ENCODE measurements at places on chromosomes 2 and 18.

DNA sequence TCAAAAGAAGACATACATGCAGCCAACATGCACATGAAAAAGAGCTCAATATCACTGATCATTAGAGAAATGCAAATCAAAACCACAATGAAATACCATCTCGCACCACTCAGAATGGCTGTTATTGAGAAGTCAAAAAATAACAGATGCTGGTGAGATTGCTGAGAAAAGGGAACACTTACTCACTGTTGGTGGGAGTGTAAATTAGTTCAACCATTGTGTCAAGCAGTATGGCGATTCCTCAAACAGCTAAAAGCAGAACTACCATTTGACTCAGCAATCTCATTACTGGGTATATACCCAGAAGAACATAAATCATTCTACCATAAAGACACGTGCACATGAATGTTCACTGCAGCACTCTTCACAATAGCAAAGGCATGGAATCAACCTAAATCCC, 95.5 kb upstream of the XIRP2 start:
- no peak for DNase-seq

DNA sequence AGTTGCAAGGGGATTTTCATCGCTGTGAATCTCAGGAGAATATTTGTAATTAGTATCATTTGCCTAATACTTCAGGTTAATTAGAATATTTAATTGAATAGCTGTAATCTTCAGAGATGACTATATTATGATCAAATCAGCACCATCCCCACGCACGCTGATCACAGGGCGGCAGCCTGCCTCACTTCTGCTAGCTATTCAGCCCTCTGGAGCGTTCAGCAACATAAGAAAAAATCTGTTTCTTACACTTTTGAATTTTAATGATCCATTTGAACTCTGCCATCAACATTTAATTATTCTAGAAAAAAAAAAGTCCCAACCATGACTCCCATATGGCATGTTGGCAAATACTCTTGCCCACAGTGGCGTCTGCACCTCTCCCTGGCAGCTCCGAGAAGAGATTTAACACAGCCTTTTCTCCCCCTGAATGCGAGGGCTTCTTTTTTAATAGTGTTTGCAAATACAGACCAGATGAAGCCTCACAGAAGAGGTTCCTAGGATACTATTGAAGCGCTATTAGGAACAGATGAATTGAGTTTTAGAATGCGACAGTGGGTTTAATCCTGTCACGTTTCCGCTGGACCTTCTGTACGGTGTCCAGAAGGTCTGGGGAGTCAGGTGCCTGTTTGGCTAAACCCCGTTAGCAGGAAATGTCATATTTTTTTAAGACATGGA, 731.9 kb upstream of the SALL3 start:
- DNase-seq: no peak

DNA sequence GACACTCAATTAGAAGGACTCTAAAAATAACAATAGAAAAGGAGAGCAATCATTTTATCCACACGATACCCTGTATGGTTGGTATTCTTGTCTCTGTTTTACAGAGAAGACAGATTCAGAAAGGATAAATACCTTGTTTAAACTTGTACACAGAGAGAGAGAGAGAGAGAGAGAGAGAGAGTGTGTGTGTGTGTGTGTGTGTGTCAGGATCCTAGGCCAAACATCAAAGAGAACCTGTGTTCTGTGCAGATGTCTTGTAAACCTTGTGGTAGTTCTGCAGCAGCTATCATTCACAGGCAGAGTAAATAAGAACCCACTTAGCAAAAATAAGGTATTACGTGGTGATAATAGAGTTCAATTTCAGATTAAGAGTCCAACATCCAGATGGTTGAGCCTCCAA, 4.3 kb upstream of the CRIM1 start:
- no peak for DNase-seq

GRCh38 chr2:1421731-1422130, 8.5 kb downstream of the TPO start:
- DNase-seq: no peak

- peak; percentile 77 for DNase-seq
These were observed 121.1 kb downstream of the ACOXL start for GRCh38 chr2:110853516-110853915.

- DNase-seq: no peak
These were observed 10.0 kb downstream of the ATOH8 start for GRCh38 chr2:85763831-85764230.

GRCh38 chr18:49838381-49838780, 25.0 kb upstream of the ACAA2 start:
- DNase-seq: no peak

DNA sequence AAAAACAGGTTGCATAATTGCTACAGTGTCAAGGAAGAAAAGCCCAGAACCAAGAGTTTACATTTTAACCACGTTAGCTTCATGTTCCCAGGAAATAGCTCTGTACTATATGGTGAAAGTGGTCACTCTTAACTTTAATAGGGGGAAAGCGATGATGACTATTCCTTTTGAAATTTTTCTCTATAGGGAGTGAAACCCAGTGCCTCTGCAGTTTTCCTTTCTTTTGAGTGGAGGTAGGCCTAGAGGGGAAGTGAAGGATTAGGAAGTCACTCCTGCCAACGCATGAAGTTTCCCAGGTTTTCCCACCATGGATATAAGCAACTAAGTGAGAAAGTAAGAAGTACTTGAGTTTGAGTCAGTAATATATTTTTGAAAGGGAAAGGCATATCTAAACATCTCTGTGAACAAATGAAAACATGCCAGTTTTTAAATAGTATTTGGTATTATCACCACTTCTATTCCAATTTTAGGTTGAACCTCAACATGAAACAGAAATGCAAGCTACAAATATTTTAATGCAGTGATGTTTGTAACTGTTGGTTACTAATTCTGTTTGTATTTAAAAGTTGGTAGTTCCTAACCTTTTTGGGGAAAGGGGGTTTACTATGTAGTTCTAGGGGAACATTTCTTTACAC, 91.9 kb downstream of the VRK2 start:
- no peak for DNase-seq

DNA sequence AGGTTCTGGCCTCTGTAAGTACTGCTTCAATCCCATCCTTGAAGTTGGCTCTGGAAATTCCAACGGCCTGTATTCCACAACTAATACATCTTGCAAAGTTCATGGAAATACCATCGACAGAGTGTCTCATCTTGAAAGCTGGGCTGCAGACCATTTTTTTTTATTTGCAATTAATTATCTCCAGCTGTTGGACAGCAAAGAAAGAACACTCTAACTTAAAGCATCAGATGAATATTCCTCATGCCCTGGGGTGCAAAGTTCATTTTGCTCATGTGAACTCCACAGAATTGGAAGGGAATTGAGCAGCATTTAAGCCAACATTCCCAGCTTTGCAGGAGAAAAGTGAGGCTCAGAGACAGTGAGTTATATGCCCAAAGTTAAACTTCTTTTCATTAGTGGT, 96.5 kb upstream of the PIEZO2 start:
- DNase-seq: no peak

DNA sequence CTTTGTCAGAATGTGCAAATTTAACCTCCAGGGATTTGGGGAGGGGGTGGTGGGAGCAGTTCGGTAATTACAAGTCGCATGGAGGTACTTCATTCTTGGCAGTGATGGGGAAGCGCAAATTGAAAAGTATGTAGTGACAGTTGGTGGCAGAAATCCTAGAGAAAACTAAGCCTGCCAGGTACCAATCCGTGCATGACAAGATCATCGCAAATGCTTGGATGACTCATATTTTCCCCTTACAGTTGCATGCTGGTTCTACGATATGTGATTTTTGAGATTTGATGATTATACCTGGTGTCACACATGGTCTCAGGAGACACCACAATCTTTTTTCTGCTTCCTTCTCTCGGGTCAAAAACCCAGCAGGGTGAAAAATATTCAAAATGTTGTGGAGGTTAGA, 479.7 kb upstream of the ID2 start:
- DNase-seq: no peak

- DNase-seq: no peak
These were observed 822 bp upstream of the GPD2 start for GRCh38 chr2:156435396-156435717.

- DNase-seq: no peak
These were observed 10.1 kb downstream of the LMAN2L start for GRCh38 chr2:96729748-96730147.

GRCh38 chr2:84899304-84900204, 5.9 kb upstream of the TMSB10 start:
- DNase-seq: no peak

- DNase-seq: no peak
These were observed 9.5 kb downstream of the HK2 start for GRCh38 chr2:74843433-74843832.

DNA sequence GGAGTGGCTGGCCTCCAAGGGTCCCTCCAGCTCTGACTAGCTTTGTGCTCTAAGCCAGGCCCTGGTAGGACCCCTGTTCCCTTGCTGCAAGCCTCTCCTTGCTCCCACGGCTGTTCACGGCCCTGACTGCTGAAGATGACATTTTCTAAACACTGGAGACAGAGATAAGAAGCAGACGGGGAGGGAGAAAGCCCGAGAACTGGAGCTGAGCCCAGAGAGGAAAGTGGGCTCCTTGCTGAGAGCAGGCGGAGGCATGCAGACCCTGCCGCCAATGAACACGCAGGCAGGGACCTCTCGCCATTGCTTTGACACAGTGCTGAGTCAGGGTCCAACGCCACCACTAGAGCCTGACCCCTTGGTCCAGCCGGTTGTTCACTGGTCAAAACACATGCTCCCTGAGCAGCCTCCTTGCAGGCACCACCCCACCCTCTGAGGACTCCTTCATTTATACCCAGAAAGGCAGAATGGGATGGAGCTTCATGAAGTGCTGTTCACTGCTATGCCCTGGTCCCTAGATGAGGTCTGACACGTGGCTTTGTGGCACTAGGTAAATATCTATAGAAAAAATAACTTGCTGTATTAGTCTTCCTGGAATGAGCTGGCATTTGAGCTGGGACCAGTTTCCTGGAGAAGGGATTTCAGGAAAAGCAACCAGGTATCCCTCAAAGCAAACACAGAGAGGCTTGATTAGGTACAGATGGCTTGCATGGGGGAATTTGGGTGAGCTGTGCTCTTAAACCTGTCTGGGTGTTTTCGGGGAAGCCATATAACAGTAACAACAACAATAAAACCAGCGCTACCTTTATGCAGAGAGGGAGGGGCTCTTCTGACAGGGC, 65.7 kb downstream of the MCFD2 start:
- peak; percentile 56 for DNase-seq

DNA sequence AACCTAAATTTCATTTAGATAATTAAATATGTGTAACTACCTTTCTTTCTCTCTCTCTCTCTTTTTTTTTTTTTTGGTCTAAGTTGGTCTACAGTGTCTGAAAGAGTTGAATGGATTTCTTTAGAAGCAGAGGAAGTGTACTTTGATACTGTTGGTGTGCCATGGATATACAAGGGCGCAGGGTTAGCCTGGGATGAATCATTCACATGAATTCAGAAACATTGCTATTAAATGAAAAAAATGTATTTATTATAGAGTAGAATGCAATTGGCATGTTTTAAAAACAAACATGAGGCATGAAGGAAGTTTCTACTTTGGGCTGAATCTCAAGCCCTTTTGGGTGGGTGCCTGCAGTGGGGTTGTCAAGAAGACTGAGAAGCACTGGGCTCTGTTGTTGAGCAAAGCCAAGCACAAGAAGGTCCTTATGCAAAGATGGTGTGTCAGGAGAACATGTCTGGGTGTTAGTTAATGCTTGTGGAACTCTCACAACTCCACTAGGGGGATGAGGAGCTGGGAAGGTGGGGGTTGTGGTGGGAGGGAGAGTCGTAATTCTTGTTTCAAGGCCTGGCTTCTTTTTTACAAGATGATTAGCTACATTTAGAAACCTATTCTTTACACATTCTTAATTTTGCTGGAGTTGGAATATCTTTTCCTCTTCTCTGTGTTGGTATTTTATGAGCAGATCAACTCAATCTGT, 57.9 kb downstream of the LYPD6 start:
- no peak for DNase-seq

DNA sequence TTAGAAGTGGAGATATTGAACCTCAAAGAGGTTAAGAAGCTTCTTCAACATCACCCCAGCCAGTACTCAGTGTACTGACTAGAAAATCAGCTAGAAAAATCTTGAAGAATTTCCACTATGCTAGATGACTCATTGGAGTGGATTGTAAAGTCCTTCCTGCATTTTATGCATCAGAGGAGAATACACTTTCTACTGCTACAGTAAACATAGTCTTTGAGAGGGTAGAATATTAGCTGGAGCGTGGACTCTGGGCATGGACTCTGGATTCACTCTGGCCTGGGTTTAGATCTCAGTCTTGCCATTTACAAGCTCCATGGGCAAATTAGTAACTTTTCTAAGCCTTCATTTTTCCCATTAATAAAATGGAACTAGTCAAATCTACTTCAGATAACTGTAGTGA, 215.9 kb downstream of the IRS1 start:
- no peak for DNase-seq

- DNase-seq: no peak
These were observed 57.7 kb upstream of the MAP4K3 start for GRCh38 chr2:39494784-39495251.

GRCh38 chr18:44996261-44996660, 315.6 kb downstream of the SETBP1 start:
- DNase-seq: no peak

DNA sequence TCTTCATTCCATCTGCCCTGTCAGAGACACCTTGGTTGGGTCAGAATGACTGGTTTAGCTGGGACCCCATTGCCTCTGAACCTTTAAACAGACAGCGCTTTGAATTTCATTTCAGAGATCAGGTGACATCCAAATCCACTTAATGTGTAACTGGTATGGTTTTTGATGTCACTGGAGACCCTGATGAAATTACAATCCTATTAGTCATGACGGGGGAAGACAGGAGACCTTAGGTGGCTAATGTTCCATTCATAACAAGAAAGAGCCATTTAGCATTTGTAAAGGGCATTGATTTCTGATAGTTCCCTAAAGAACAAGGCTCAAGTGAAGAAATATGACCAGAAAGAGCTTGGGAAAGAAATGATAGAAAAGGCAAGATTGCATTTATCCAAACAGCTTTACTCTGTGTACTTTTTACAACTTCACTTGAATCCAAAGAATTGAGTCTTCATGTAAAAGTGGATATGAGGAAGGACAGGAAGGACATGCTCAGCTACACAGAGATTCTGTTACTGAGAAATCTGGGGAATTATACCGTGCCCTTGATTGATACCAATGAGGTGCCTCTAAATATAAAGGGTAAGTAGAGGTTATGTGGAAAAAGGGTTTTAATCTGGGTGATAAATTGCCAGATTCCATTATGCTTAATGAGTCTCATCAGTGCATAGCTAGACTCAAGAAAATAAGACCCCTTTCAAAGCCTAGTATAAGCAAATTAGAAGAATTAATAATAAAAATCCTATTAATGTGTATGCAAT, 198.2 kb downstream of the NCKAP5 start:
- DNase-seq: no peak

GRCh38 chr18:50013363-50014138, 181.4 kb downstream of the MYO5B start:
- no peak for DNase-seq

DNA sequence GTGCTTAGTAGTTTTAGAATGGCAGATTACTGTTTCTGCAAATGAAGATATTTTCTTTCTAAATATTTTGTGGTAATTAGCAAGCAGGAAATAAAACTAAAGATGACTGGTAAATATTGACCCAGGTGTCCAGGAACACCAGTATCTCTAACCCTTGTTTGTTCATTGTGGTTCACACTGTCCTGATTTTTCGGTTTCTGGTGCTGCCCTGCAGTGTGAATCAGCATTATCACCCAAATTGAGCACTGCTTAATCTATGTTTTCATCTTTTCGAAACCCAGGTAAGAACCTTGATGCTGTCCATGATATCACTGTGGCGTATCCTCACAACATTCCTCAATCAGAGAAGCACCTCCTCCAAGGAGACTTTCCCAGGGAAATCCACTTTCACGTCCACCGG, 167.4 kb downstream of the CAPN13 start:
- DNase-seq: no peak

- no peak for DNase-seq
These were observed 9.2 kb downstream of the PTMA start for GRCh38 chr2:231717281-231718171.

- no peak for DNase-seq
These were observed 153.4 kb downstream of the GPD2 start for GRCh38 chr2:156589381-156590079.
